ENCODE measurements at places on chromosomes 1 and 21. TPM values are rescaled to one million over a fixed set of nuclear protein-coding genes. Genes with fewer than 3 reads are reported as not detected.

- H3K4me3 ChIP-seq, result no peak overlapping the region
- no peaks in the 10 kb centered on the region for H3K36me3 ChIP-seq
- no peaks in the 10 kb centered on the region for H3K27me3 ChIP-seq
- H3K4me1 ChIP-seq, result no peaks in the 10 kb centered on the region
Measured at GRCh38 chr1:218904416-218904815, 269.3 kb upstream of the LYPLAL1 start.

DNA sequence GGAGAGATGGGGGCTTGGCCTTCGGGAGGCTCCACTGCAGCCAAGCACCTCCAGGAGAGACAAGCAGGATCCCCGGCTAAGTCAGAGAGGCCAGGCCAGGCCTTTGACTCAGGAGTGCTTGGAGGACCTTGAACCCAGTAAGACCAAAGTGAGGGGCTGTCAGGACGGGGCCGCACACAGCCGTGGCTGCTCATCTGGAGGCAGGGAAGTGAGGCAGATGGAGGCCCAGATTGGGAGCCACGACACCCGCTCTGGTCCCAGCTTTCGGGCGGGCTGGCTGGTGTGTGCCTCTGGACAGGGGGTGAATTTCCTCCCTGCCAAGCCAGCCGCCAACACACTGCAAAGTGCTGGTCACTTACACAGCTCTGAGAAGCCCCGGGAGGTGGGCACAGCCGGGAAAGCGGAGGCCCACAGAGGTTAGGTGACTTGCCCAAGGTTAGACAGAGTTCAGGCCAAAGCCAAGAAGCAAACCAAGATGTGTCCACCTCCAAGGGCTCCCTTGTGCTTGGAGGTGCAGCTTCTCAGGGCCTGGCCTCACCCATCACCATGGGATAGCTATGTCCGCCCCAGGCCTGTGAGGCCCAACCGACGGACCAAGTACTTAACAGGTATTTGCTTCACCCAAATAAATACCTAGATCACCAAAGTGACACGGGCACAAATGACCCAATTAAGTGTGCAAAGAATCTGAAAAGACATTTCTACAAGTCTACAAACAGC is 58.3 kb downstream of the CHD5 start:
- no peak overlapping the region for H3K4me3 ChIP-seq
- no peak overlapping the region for H3K27ac ChIP-seq
- H3K36me3 ChIP-seq, result no peaks in the 10 kb centered on the region
- no peak for DNase-seq
- H3K4me1 ChIP-seq, result no peaks in the 10 kb centered on the region

GRCh38 chr21:21384977-21385376 is 386.8 kb downstream of the NCAM2 start:
- no peak for DNase-seq
- H3K36me3 ChIP-seq, result no peaks in the 10 kb centered on the region
- H3K27ac ChIP-seq, result no peak overlapping the region
- no peak overlapping the region for H3K4me3 ChIP-seq
- H3K4me1 ChIP-seq, result no peaks in the 10 kb centered on the region

DNA sequence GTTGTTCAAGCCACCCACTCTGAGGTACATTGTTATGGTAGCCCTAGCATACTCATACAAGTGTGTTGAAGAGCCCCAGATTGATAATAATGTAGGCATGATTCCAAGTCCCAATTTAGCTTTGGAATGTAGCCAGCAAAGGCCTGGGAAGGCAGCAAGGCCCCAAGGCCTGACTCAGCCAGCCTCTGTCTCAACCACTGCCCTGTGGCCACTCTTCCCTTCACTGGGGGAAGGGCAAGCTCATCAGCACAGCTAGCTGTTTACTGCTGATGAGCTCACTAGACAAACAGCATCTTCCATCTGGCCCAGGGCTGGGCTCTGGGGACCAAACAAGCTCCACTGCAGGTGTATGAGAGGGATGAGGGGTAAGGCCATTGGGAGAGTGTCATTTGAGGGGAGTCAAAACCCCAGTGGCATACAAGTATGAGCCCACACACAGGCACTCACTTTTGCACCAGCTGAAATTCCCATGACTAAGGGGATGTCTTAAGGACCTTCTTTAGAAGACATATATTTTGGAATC is 2.2 kb upstream of the IRF6 start:
- no peaks in the 10 kb centered on the region for H3K4me1 ChIP-seq
- no peak overlapping the region for H3K4me3 ChIP-seq
- DNase-seq, result no peak
- H3K36me3 ChIP-seq, result no peaks in the 10 kb centered on the region

The IL19 gene
- total RNA-seq, result not detected

- no peaks in the 10 kb centered on the region for H3K4me1 ChIP-seq
- no peak for DNase-seq
- H3K27me3 ChIP-seq, result no peaks in the 10 kb centered on the region
- H3K36me3 ChIP-seq, result no peaks in the 10 kb centered on the region
Measured at GRCh38 chr1:66480162-66480561, 53.8 kb upstream of the SGIP1 start.

The SAMD11 gene
- 6.9 TPM for total RNA-seq

The SLC37A1 gene
- total RNA-seq, result 8.0 TPM

The SHISAL2A gene
- total RNA-seq, result 0.61 TPM

The METTL18 gene
- total RNA-seq, result 4.8 TPM

The TMPRSS15 gene
- total RNA-seq, result not detected

GRCh38 chr1:180424848-180425457 is 77.4 kb downstream of the ACBD6 start:
- no peak overlapping the region for H3K4me3 ChIP-seq
- no peaks in the 10 kb centered on the region for H3K36me3 ChIP-seq
- no peak for DNase-seq
- H3K27ac ChIP-seq, result no peak overlapping the region

All from psoas muscle (tissue), 8 donors.